Hypothalamus (tissue), 51 donors: ENCODE measurements at places on chromosomes 2 and 18.

DNA sequence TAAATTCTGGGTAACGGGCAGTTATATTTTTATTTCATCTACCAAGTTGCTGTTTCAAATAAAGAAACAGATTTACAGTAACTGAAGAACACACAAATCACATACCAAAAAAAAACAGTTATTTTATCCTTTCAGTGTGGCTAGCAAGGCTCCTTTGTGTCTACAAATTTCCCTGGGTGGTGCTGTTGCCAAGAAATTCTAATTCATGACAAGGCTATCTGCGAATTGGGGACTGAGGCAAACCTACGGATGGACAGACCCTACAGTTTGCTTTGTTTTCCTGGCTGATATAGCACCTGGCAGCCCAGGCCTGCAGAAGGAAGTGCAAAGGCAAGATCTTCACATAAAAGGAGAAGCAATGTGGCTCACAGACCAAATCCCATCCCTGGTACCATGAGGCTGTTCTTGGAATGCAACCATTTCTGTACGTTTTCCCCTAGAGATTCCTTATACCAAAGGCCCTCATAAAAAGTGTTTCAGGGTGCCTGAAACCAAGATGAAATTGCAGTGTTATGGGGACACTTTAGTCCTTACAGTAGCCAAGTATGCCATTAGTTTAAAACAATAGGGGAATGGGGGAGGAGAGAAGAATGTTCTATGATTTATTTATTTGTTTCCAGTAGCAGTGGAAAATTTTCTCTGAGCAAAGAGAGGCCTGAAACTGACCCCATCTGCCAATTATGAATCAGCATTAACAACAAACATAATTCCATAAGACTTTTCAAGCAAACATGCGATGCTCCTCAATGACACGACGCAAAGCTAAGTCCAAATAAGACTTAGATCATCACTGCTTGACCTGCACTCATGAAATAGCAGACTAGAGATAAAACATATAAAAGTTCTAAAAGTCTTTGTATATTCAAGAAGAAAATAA, 4.3 kb downstream of the KLF7 start:
- DNase-seq = no peak

DNA sequence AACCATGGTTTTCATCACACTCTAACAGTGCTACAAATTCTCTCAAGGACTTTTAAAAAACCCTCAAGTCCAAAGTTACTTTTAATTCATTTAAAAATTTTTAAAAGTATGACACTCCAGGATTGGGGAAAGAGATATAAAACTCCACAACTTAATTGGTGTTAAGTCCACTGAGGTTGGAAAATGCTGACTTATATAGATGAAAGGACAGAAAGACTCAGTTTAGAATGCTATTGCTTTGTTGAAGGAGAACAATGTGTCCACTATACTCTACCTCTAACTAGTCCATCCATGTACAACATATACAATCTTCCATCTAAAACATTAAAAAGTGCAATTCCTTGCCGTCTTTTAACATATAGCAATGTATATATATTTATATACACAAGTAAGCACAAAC, 41.2 kb downstream of the CABYR start:
- DNase-seq = no peak

DNA sequence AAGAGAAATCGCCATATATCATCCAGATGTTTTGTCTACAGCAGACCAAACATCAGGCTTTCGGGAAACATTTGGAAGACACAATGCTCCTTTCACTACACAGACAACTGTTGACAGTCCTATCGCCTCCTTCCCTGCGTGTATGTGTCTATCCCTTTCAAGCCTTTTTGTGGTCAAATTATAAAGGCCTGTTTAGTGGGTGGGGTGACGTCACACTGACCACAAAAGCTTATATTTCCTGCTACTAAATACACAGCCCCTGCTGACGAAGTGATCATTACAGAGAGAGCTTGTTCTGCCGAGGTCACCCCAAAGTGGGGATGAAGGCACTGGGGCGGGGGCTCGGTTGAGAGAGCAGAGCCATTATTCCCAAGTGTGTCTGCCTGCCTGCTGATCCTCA, 302.7 kb upstream of the TNP1 start:
- peak; percentile 17 for DNase-seq

- DNase-seq = no peak
These were observed 102.7 kb downstream of the CPO start for GRCh38 chr2:207041786-207042554.

- DNase-seq = no peak
These were observed 245.4 kb downstream of the CDH2 start for GRCh38 chr18:27931535-27931934.

- DNase-seq = no peak
These were observed 9.0 kb upstream of the MARCO start for GRCh38 chr2:118932949-118933348.

- no peak for DNase-seq
These were observed 219.0 kb downstream of the MYO3B start for GRCh38 chr2:170396799-170397459.

DNA sequence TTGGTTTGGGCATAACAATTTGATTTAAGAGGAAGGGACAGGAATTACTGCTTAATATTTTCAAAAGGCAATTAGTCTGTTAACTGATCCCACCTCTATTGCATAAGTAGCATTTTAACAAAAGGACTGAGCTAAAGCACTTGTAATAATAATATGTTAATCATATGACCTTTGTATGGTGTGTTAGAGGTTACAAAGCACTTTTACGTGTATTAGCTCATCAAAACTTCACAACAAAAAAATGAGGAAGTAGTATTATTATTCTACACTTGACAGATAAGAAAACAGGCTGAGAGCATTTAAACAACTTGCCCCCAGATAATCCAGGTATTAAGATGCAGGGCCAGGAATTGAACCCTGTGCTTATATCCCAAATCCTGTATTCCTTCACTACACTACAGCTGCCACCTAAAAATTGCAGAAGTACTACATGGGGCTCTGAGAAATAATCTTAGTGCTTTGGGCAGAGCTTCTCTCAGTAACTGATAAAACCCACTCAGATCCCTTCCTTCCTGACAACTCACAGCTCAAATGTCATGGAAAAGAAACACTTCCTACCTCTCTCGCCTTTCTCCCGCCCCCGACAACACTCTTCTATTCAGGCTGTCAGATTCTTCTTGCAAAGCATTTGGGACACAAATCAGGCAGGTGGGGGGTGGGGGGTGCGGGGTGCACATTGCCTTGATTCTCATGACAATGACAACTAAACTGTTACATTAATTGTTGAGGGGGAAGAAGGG, 20.7 kb upstream of the KCTD1 start:
- no peak for DNase-seq

GRCh38 chr2:96509114-96509846, 4.1 kb upstream of the NEURL3 start:
- DNase-seq = peak; percentile 88

DNA sequence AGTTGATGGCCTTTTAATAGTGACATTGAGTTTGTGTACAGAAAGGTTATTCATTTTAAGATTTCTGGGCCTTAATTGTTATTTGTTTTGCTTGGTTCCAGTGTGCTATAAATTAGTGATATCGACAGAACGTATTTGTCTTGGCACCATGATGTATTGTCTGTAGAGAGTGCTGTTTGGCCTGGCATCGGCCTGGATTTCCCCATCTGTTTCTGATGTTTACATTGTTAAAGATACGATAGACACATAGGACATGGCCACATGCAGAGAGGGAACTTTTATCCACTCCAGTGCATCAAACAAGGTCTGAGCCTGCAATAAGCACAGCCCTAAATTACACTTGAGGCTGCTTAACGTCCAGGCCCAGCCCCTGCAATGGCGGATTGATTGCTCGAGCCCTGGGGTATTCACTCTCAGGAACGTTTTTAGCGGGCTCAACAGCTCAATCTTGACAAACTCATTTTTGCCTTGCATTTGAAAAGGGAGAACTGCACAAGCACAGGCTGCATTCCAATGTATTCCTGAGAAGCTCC, 144.7 kb downstream of the SLC4A3 start:
- DNase-seq = no peak

- DNase-seq = no peak
These were observed 98.2 kb downstream of the MRO start for GRCh38 chr18:50721451-50722120.

DNA sequence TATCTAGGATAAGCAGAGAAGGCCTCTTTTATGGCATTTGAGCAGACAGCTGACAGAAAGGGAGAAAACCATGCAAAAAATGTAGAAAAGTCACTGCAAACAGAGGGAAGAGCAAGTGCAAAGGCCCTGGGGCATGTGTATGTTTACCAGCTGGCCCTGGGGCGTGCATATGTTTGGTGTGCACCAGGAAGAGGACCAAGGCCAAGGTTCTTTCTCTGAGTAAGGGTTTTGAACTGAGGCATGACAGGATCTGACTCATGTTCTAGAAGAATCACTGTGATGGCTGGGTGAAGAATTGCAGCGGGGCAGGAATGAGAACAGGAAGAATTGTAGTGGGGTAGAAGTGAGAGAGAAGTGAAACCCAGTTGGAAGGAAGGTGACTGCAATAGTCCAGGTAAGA, 69.6 kb downstream of the STEAP3 start:
- DNase-seq = no peak

DNA sequence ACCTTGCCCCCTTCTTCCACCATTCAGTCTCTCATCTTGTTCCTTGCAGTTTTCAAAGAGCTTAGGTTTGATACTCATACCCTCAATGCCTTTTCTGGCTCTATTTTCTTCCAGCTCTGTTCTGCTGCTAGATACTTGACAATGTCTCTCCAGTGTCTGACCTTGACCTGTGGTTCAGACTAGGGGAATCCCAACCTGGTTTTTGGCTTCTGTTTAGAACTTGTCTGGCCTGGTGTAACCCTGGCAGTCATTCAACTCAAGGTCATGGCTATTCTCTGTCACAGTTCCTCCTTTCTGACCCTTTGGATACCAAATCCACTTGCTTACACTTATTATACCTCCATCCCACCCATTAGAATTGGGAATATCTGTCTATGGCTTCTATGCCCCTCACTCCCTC, 31.8 kb upstream of the IMP4 start:
- no peak for DNase-seq

GRCh38 chr2:186862869-186863709, 14.1 kb upstream of the ZSWIM2 start:
- DNase-seq = no peak

- no peak for DNase-seq
These were observed 193.7 kb downstream of the RND3 start for GRCh38 chr2:150293771-150294170.

- DNase-seq = no peak
These were observed 44.8 kb upstream of the ARHGAP25 start for GRCh38 chr2:68689553-68690537.

DNA sequence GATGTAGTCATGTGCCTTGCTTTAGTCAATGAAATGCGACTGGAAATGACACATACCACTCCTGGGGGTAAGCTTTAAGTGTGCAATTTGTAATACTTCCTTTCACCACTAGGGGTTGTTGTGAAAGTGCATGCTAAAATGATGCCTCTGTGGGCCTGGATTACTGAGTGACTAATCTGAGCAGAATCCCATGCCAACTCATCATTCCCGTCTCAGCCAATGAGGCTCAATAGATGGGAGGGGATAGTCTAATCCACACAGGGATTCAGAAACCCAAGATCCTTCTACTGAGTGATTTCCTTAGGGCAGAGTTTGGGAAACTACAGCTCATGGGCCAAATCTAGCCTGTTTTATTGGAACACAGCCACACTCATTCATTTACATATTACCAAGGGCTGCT, 54.0 kb downstream of the HRH4 start:
- no peak for DNase-seq

GRCh38 chr2:4528246-4528645, 824.9 kb downstream of the DCDC2C start:
- DNase-seq = no peak

- DNase-seq = no peak
These were observed 1.6 kb upstream of the PSTPIP2 start for GRCh38 chr18:46073474-46074331.

GRCh38 chr2:128392207-128392606, 73.5 kb upstream of the HS6ST1 start:
- DNase-seq = no peak
